ENCODE measurements at places on chromosomes 7 and 10.

GRCh38 chr7:155071121-155071651 lies 1.1 kb downstream of the HTR5A start:
- no peak for DNase-seq

GRCh38 chr10:18414061-18414460 lies 237.3 kb downstream of the NSUN6 start:
- no peak for DNase-seq

DNA sequence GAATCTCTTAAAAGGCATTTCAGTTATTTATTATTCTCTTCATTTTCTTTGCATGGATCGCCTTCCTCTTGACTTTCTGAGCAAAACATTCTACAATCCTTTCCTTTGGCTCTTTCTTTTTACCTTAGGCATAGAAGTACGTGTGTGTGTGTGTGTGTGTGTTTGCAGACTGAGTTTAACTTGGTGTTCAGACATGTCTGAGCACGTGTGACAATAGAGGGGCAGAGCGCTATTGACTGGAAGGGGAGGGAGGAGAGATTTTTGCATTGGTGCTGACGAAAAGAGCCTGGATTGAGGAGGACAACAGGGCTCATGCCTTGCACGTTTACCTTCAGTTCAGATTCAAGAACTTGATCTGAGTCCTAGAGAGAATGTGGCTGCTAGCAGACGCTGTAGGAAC lies 129.8 kb downstream of the SEC23IP start:
- DNase-seq = no peak

DNA sequence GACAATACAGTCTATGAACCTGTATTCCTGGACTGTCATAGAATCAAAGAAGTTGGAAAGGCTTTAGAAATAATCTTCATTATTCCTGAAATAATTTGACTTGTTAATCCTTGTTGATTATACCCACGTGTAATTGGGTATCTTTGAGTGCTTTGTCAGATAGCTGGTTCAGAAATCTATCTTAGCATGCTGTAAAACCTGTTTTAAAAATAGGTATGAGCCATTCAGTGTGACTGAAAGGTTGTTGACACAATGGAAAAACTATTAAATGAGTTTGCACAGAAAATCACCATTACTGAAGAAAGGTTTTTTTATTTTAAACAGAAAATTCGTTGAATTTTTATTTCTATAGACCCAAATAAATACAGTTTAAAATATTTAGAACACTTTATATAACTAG lies 38.7 kb downstream of the PHTF2 start:
- DNase-seq = no peak

GRCh38 chr10:62171791-62172190 lies 96.9 kb downstream of the RTKN2 start:
- no peak for DNase-seq

GRCh38 chr10:101161494-101162299 lies 30.6 kb downstream of the TLX1 start:
- peak; percentile 70 for DNase-seq

GRCh38 chr7:67738958-67739357 lies 742.3 kb downstream of the TYW1 start:
- DNase-seq = no peak

DNA sequence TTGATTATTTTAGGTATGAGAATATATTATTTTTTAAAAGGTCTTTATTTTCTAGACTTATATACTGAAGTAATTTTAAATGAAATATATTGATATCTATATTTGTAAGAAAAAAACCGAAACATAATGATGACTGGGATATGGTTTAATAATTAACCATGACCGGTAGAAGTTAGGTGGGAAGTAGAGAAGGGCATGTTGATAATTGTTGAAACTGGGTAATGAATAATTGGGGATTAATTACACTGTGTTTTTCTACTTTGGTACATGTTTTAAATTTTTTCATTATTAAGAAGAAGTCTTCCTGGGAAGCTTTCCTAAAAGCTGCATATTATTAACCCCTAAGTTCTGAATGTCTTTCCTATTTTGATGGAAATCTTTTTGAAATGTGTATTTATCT lies 16.3 kb downstream of the TSPAN12 start:
- DNase-seq = no peak

DNA sequence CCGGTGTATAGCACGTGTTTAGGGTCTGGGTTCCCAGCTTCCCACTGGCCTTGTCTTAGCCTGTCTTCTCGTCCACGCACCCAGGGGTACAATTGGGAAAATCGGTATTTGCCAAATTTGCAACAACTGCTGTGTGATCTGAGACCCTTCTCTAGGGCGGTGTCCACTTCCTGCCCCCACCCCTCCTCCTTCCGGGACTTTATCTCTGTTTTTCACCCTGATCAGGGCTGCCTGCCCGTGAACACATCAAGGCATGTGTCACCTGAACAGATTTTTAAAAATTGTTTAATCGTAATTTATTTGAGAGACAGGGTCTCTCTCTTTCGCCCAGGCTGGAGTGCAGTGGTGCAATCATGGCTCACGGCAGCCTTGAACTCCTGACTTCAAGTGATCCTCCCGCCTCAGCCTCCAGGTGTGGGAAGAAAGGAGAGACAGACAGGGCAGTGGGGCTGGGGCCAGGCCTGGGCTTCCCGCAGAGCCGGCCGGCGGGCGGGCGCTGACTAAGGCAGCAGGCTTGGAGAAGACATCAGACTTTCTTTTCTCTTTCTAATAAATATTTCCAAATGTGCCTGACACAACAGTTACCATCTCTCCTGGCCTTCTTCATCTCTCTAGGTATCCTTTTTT lies 27.5 kb downstream of the ELFN1 start:
- DNase-seq = no peak

- no peak for DNase-seq
Observed at GRCh38 chr7:45657890-45658715, 83.9 kb downstream of the ADCY1 start.

DNA sequence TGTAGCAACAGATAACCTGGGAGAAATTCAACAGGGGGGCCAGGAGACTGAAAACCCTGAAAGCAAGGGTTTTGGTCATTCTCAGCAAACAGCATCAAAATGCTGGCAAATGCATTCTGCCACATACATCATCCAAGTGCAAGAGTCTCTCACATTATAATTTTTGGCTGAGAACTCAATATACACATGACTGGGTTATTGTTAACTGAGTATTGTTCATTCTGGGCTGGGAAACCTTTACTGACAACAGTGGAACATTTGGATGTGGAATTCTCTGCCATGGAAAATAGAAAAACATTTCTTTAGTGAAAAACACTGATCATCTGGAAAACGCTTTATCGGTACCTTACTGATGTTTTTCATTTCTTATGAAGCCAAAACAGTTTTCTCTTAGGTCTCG lies 73.1 kb upstream of the MET start:
- DNase-seq = no peak

DNA sequence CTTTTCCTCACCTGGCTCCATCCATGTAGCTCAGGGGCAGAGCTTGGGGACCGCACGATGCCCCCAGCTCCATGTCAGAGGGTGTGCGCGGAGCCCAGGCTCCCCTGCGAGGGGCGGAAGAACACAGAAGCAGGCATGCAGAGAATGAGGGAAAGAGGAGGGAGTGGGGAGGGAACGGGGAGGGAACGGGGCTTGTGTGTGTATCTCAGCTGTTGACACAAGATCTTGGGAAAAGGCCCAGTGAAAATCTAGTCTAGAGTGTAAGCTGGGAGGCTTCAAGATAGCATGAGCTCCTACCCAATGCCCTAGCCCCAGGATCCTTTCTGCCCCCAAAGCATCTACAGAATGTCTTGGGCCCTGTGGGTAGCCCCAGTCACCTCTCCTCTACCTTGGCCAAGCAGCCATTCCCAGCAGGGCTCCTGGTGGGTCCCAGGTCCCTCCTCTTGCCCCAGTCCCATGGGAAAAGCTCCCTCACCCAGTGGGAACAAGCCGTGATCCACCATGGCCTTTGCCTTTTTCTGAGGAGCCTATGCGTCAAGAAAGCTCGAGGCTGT lies 25.1 kb upstream of the NDST2 start:
- DNase-seq = no peak

- DNase-seq = no peak
Observed at GRCh38 chr7:81029511-81029910, 110.7 kb upstream of the SEMA3C start.

DNA sequence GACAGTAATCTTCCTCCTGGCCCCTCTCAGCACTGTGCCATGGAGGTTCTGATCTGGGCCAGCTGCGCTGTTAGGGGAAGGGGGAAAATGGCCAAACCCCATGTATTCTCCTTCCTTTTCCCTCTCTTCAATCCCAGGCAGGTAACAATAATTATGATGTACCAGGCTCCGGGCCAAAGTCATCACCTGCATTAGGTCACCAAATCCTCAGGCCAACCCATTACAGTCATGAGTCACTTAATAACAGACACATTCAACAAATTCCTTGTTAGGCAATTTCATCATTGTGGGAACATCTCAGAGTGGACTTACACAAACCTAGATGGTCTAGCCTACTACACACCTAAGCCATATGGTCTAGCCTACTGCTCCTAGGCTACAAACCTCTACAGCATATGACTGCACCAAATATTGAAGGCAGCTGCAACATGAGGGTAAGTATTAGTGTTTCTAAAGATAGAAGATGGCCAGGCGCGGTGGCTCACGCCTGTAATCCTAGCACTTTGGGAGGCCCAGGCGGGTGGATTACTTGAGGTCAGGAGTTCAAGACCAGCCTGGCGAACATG lies 2.2 kb upstream of the HSPB1 start:
- no peak for DNase-seq

DNA sequence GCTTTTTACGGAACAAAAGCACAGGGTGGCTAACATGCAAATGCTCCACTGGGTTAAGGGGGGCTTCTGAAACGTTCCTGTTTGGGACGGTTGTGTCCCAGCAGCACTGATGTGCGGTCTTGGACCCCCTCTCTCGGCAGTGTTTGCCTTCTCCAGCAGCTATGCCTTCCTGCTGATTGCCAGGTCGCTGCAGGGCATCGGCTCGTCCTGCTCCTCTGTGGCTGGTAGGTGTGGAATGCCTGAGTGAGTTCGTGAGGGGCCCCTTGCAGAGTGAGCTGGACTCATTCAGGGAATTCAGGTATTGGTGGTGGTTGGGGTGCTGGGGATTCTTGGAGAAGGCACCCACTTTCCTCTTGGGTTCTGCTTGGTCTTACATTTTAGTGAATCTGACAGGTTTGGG lies 13.0 kb downstream of the SLC18A2 start:
- no peak for DNase-seq

GRCh38 chr7:45150199-45150598 lies 7.4 kb upstream of the RAMP3 start:
- no peak for DNase-seq

GRCh38 chr7:74083928-74084721 lies 521 bp downstream of the LIMK1 start:
- peak; percentile 33 for DNase-seq

DNA sequence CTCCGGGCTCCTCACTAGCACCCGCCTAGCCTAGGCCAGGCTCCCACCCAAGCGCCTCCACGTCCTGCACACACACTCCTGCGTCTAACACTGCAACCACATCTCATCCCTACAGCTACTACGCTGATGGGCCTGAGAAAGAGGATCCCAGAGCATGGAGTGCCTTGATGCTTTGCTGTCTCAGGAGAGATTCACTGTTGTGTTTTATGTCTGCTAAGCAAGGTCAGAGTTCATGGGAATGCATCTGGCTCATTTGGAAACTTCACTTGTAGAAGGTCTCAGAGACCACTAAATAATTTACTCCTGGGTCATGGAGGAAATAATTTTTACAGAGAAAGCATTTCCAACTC lies 88.7 kb downstream of the SLIT1 start:
- DNase-seq = no peak

DNA sequence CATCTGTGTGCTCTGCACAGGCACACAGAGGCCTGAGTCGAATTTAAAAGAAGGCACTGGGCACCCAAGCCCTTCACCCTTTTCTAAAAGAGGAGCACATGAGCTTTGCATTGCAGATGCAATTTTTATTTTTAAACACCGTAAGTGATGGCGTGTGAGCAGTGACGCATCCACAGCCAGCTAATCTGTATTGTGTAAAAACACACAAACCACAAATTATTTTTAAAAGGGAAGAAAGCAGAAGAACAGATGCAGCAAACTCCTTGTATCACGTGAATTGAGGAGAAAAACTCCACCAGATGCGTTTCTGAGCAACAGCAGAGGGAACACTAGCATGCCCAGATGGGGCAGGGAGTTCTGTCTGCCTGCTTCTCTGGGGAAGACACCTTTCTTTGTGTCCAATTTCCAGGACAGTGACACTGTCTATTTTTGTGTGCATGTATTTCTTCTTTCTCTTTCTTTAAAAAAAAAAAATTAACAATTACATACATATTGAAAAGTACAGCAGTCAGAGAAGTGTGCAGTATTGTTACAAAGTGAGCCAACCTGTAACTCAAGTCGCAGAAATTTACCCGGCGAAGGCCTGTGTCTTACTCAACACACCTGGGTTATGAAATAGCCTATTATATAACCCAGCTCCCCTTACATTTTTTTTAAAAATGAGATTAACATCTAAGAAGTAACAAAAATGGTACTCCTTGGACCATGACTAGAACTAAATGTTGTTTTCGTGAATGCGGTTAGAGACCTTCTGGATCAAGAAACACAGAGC lies 39.2 kb downstream of the EEPD1 start:
- DNase-seq = no peak

DNA sequence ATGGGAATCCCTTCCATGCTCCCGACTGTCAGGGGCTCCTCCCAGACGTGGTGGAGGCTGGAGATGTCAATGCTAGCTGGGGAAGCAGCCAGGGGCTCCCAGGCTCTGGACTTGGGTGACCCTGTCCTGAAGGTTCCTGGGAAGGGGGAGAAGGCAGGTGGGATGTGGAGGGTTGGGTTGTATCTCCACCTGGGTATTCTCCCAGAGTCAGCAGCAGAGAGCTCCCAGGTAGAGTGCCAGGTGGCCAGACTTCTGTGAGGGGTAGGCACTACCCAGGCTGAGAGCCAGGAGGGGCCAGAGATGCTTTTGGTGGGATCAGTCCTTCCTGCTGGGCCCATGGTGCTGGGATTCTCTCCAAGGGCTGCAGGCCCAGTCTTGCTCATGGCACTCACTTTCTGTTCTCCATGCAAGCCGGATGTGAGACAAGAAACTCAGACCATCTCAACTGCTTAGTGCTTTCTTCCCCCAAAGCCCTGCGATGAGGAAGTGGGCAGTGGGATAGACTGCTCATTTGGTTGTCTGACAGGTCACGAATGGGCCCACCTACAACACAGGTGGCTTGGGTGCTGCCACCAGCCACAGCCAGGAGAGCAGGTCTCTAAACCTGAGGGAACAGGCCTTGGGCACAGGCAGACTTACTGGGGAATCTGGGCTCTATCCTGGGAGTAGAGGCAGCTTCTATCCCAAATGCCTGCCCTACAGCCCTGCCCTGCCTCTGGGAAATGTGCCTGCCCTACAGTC lies 52.5 kb upstream of the CAMK2B start:
- DNase-seq = no peak

DNA sequence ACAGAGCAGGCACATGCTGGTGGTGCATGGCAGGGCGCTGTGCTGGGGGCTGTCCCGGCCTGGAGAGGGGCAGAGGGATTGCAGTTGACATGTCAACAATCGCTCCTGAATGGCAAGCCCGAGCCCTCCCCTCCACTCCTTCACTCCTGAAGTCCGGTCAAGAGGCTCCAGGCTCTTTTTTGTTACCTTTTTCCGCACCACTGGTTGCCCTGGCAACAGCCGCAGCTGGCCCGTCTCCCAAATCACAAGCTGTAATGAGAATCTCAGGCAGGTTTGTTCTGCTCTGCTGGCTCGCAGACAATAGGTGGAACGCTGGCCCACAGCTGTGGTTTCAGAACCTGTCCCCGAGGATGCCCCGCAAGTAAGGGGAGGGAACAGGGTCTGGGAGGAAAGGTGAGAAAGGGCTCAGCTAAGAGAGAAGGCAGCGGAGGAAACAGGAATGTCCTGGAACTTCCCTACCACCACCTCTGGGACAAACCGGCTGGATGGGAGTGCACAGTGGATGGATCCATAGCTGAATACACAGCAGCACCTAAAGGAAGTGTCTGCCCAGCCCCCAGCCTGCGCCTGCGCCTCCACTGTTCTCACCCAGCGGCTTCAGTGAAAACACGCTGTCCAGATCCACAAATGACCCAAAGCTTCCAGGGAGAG lies 58.9 kb downstream of the CALML3 start:
- DNase-seq = no peak
